ENCODE measurements at places on chromosomes 12 and 14. TPM values are rescaled to one million over a fixed set of nuclear protein-coding genes. Genes with fewer than 3 reads are reported as not detected.

- DNase-seq, result peak; percentile 71
- H3K27ac ChIP-seq, result peak overlapping the region; percentile 60
- peaks cover 9% of the 10 kb centered on the region for H3K36me3 ChIP-seq
- no peaks in the 10 kb centered on the region for H3K27me3 ChIP-seq
- H3K4me3 ChIP-seq, result no peak overlapping the region
Observed at GRCh38 chr14:52033101-52033642, 35.7 kb downstream of the NID2 start.

DNA sequence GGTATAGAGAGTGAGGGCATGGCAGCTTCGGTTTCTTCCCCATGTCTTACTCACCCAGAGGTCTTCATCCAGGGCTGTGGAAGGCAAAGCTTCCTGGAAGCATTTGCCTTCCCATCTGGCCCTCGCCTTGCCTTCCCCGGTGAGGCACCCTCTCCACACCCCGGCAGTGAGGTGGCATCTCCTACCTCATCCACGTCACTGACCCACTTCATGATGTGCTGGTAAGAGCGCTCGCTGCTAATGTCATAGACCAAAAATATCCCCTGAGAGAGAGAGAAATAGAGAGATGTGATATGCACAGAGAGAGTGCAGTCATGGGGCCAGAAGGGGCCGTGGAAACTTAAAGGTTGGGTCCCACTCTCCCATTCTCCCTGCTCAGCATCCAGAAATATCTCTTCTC lies 8.3 kb upstream of the GPX2 start:
- no peak overlapping the region for H3K4me3 ChIP-seq
- DNase-seq, result no peak
- H3K4me1 ChIP-seq, result peaks cover 4% of the 10 kb centered on the region
- peaks cover 44% of the 10 kb centered on the region for H3K36me3 ChIP-seq

- no peak overlapping the region for H3K27ac ChIP-seq
- H3K36me3 ChIP-seq, result no peaks in the 10 kb centered on the region
- H3K4me3 ChIP-seq, result no peak overlapping the region
- DNase-seq, result no peak
- no peaks in the 10 kb centered on the region for H3K4me1 ChIP-seq
Observed at GRCh38 chr14:62066304-62066703, 304.1 kb downstream of the SNAPC1 start.

DNA sequence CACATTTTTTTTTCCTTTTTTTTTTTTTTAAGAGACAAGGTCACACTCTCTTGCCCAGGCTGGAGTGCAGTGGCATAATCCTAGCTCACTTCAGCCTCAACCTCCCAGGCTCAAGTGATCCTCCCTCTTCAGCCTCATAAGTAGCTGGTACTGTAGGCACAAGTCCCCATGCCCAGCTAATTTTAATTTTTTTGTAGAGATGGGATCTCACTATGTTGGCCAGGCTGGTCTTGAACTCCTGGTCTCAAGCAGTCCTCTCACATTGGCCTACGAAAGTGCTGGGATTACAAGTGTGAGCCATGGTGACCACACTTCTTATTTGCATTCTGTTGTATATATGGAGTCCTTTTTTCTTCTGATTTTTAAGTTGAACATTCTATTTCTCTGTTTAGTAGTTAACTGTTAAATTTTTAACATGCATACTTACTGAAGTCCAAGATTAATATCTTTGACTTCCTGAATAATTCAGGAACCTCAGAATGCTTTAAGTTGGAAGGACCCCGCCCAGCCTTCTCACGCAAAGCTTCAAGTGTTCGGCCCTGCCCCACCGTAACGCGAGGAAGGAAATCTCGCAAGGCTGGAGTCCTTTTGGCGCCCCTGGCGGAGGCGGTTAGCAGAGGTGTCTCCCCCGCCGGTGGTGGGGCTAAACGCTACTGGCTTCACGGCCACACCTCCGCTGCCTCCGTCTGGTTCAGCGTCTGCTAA lies 21.6 kb downstream of the SPATS2 start:
- H3K27me3 ChIP-seq, result no peaks in the 10 kb centered on the region
- no peak for DNase-seq
- no peaks in the 10 kb centered on the region for H3K36me3 ChIP-seq
- no peaks in the 10 kb centered on the region for H3K4me1 ChIP-seq
- no peak overlapping the region for H3K27ac ChIP-seq
- H3K4me3 ChIP-seq, result no peak overlapping the region

GRCh38 chr14:61621444-61621843 lies 73.9 kb upstream of the HIF1A start:
- H3K4me3 ChIP-seq, result no peak overlapping the region
- H3K36me3 ChIP-seq, result no peaks in the 10 kb centered on the region
- no peak for DNase-seq
- H3K27ac ChIP-seq, result no peak overlapping the region
- no peaks in the 10 kb centered on the region for H3K4me1 ChIP-seq
- H3K27me3 ChIP-seq, result peaks cover 2% of the 10 kb centered on the region

- no peaks in the 10 kb centered on the region for H3K27me3 ChIP-seq
- H3K4me1 ChIP-seq, result no peaks in the 10 kb centered on the region
- H3K27ac ChIP-seq, result no peak overlapping the region
- no peak overlapping the region for H3K4me3 ChIP-seq
Observed at GRCh38 chr14:35963209-35963608, 137.1 kb downstream of the BRMS1L start.

- DNase-seq, result peak; percentile 60
- H3K4me1 ChIP-seq, result peaks cover 6% of the 10 kb centered on the region
- H3K27ac ChIP-seq, result peak overlapping the region; percentile 81
- H3K4me3 ChIP-seq, result peak overlapping the region; percentile 58
Observed at GRCh38 chr12:30823156-30823699, 68.5 kb upstream of the CAPRIN2 start.

GRCh38 chr14:103775506-103775905 lies 59.9 kb downstream of the ZFYVE21 start:
- no peak for DNase-seq
- no peaks in the 10 kb centered on the region for H3K36me3 ChIP-seq
- no peaks in the 10 kb centered on the region for H3K27me3 ChIP-seq
- no peaks in the 10 kb centered on the region for H3K4me1 ChIP-seq

GRCh38 chr14:89771251-89771650 lies 183.3 kb downstream of the EFCAB11 start:
- H3K27ac ChIP-seq, result no peak overlapping the region
- no peaks in the 10 kb centered on the region for H3K36me3 ChIP-seq
- no peaks in the 10 kb centered on the region for H3K27me3 ChIP-seq

- H3K36me3 ChIP-seq, result no peaks in the 10 kb centered on the region
- no peak overlapping the region for H3K4me3 ChIP-seq
- no peak overlapping the region for H3K27ac ChIP-seq
- H3K27me3 ChIP-seq, result no peaks in the 10 kb centered on the region
Observed at GRCh38 chr12:128471491-128471890, 204.5 kb downstream of the TMEM132C start.

- H3K36me3 ChIP-seq, result no peaks in the 10 kb centered on the region
- H3K27me3 ChIP-seq, result no peaks in the 10 kb centered on the region
- H3K27ac ChIP-seq, result no peak overlapping the region
- peaks cover 13% of the 10 kb centered on the region for H3K4me1 ChIP-seq
- DNase-seq, result no peak
Observed at GRCh38 chr14:89243741-89244140, 173.3 kb downstream of the FOXN3 start.

- H3K4me3 ChIP-seq, result no peak overlapping the region
- H3K27ac ChIP-seq, result no peak overlapping the region
- DNase-seq, result peak; percentile 10
- no peaks in the 10 kb centered on the region for H3K27me3 ChIP-seq
- H3K4me1 ChIP-seq, result no peaks in the 10 kb centered on the region
- H3K36me3 ChIP-seq, result no peaks in the 10 kb centered on the region
Observed at GRCh38 chr12:74365178-74365964, 172.3 kb upstream of the ATXN7L3B start.

GRCh38 chr14:79786522-79786921 lies 424.8 kb downstream of the DIO2 start:
- no peaks in the 10 kb centered on the region for H3K27me3 ChIP-seq
- H3K4me3 ChIP-seq, result no peak overlapping the region
- DNase-seq, result no peak
- H3K27ac ChIP-seq, result no peak overlapping the region
- no peaks in the 10 kb centered on the region for H3K36me3 ChIP-seq

DNA sequence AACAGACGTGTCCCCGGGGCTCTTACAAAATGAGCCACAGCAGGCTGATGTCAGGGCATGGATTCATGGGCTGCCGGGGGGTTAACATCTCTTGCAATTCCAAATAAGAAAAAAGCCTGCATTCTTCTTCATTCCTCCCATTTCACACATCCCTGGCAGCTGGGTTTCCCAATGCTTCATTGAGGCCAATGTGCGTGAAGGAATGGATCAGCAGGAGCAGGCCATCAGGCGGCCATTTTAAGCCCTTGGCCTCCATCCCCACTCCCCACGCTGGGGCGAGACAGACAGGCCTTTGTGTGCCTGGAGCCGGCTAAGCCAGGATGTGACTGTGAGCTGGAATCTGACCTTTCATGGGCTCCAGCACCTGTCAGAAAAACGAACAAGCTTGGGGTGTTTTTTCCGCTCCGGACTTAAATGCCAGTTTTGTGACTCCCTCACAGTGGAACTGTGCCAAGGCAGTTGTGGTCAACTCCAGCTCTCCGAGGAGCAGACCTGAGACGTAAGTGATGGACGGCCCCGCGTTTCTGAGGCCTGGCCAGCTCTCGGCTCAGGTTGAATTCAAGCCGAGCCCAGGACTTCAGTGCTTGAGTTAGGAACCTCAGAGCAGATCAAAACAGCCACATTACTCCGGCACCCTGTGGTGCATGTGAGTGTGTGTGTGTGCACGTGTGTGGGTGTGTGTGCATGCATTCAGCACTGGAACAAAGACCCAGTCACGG lies 133.1 kb downstream of the TMEM30B start:
- no peaks in the 10 kb centered on the region for H3K36me3 ChIP-seq
- H3K4me3 ChIP-seq, result no peak overlapping the region
- peaks cover 50% of the 10 kb centered on the region for H3K4me1 ChIP-seq
- DNase-seq, result peak; percentile 94
- peak overlapping the region; percentile 90 for H3K27ac ChIP-seq

DNA sequence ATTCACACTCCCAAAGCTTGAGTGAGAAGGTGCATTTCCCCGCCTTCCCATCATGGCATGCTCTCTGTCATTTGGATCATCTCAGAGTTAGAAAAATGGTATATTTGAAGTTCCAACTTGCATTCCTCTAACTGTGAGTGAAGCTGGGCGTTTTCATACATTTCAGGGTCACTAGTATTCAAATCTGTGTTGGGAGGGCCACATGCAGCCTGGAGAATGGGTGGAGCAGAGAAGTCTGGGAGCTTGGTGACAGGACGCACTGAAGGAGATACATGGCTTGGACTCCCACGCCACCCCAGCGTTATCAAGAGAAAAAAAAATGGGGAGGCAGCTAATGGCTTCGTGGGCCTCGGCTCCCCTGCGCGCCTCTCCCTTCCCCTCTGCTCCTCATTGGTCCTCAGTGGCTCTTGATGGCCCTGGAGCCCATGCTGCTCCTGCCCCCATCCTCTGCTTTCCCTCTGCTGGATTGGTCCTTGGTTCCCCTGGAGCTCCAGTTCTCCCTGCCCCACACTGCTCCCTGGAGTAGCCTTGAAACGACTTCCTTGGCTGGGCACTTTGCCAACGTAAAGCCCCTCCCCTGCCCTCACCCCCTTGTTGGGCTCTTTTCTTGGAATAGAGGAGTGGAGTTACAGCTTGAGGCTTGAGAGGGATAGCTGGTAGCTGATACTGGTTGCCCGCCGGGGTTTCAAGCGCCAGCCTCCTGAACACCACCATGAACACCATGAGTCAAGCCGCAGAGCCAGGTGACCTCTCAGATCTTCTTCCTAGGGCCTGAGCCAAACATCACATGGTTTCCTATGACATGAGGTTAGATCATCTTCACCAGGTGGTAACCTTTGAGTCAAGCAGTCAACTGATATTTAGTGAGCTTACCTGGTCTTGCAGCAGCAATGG lies 139.6 kb downstream of the PRKCH start:
- H3K36me3 ChIP-seq, result peaks cover 2% of the 10 kb centered on the region
- H3K4me1 ChIP-seq, result peaks cover 7% of the 10 kb centered on the region
- H3K27me3 ChIP-seq, result no peaks in the 10 kb centered on the region
- DNase-seq, result no peak
- H3K4me3 ChIP-seq, result no peak overlapping the region

DNA sequence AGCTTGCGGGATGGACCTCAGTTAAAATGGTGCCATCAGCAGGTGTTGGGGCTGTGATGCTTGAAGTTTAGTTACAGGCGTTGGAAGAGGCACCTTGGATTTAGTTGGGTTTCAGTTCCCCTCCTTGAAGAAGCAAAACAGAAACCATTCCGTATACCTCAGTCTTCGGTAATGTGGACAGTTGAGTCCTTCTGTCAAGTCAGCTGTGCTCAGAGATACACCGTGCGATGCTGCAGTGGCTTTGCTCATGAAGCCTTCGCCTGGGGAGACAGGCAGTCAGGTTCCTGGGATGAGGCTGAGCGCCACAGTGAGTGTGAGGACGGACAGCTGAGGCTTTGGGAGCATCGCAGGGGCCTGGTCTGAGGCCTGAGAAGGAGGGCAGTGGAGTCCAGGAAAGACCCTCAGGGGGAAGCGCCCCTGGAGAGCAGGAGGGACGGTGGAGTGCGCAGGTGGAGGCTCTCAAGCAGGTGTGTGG lies 7.4 kb downstream of the RAN start:
- H3K36me3 ChIP-seq, result peaks cover 29% of the 10 kb centered on the region
- H3K4me3 ChIP-seq, result no peak overlapping the region
- no peak for DNase-seq

DNA sequence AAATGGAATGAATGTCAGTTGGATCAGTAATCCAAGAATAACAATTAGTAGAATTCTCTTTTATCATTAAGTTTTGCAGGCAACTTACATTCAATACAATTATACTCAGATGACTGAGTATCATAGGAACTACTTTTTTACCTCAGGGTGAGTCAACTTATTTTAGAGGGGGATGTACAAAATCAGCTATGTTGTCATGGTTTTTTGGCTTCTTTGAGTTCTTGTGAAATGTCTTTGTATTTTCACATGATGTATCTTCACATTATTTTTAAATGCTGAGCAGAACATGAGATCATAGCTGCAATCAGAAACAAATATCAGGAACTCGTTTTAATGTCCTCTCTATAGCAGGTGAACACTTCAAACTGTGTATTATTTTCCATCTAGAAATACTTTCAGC lies 65.3 kb upstream of the PTPRR start:
- H3K27ac ChIP-seq, result no peak overlapping the region
- no peaks in the 10 kb centered on the region for H3K4me1 ChIP-seq
- no peaks in the 10 kb centered on the region for H3K27me3 ChIP-seq
- no peaks in the 10 kb centered on the region for H3K36me3 ChIP-seq
- no peak overlapping the region for H3K4me3 ChIP-seq

DNA sequence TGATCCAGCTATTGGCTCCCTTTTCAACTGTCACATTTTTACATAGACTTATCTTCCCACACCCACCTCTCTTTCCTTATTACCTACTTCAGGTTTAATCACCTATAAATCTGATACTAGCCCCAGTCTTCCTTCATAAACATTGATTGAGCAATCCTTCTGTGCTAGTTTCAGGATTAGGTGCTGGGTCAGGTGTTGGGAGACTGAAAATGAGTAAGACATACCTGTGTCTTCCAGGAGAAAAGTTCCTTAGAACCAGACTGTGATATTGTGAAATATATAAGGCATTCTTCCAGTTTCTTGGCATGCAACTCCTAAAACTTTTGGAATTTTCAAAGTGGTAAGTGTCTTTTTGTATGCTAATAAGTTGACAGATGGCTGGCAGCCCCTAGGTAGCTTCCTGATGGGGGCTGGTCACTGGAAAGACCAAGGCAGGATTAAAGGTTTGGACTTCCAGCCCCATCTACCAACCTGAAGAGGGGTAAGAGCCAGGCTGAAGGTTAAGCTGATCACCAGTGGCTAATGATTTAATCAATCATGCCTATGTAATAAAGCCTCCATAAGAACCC lies 4.6 kb downstream of the ANO6 start:
- no peak overlapping the region for H3K27ac ChIP-seq
- peaks cover 9% of the 10 kb centered on the region for H3K4me1 ChIP-seq
- H3K36me3 ChIP-seq, result peaks cover 3% of the 10 kb centered on the region
- DNase-seq, result no peak
- no peak overlapping the region for H3K4me3 ChIP-seq
- H3K27me3 ChIP-seq, result no peaks in the 10 kb centered on the region

GTF2H3 gene
- total RNA-seq, result 30.3 TPM

RTL1 gene
- 12.8 TPM for total RNA-seq

SMCO2 gene
- not detected for total RNA-seq

KRT7 gene
- 0.31 TPM for total RNA-seq

MYF6 gene
- 105 TPM for total RNA-seq

Data from muscle of leg (tissue), 16 donors.